Endothelial cell of umbilical vein (primary cell): ENCODE measurements at places on chromosomes 6 and 20.

DNA sequence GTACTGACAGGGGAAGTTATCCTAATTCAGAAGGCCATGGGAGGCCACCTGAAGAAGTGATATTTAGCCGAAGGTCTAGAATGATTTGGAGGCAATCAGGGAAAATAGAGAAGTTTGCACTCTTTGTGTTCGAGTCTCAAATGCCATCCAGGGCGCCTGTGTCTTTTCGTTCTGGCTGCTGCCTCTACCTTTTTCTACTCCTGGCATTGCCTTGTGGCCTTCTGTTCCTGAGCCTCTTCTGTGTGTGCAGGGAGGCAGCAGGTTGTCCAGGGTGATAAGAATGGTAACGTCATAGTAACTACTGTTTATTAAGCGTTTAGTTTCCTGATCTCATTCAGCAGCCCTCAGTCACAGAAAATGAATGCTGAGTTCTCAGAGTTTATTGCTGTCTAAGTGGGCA is 252.1 kb downstream of the FARS2 start:
- no peak for DNase-seq

DNA sequence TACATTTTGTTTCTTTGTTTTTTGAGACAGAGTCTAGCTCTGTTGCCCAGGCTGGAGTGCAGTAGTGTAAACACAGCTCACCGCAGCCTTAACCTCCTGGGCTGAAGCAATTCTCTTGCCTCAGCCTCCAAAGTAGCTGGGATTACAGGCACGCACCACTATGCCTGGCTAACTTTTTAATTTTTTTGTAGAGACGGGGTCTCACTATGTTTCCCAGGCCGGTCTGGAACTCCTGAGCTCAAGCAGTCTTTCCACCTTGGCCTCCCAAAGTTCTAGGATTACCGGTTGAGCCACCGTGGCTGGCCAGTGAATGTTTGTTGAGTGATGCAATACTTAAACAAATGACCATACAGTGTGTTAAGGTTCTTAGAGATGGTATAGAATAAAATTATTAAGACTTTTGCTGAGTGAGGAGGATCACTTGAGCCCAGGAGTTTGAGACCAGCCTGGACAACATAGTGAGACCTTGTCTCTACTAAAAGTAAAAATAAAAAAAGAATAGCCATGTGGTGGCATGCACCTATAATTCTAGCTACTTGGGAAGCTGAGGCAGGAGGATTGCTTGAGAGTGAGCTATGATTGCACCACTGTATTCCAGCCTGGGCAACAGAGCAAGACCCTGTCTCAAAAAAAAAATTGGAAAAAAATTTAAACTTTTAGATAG is 13.4 kb downstream of the CEP250 start:
- DNase-seq = no peak

DNA sequence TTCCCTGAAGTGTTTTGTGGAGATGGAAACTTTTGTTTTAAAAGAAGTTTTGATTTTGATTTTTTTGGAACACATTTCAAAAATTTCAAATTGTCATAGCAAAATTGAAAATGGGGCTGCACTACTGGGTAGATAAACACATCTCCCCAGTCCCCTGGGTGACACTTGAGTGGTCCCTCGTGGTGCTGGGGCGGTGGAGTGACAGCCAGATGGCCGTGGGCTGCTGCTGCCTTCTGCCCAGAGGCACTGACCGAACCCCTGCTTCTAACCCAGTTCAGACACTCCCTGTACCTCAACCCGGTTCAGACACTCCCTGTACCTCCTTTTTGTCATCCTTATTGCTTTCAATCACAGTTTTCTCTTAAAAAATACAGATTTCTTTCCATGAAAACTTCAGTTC is 69.9 kb upstream of the SYNJ2 start:
- no peak for DNase-seq

GRCh38 chr6:157017861-157018260 is 240.7 kb downstream of the ARID1B start:
- no peak for DNase-seq

- no peak for DNase-seq
Observed at GRCh38 chr6:83873869-83874268, 14.4 kb downstream of the CYB5R4 start.

GRCh38 chr6:31042806-31043205 is 32.5 kb downstream of the MUC22 start:
- peak; percentile 38 for DNase-seq

DNA sequence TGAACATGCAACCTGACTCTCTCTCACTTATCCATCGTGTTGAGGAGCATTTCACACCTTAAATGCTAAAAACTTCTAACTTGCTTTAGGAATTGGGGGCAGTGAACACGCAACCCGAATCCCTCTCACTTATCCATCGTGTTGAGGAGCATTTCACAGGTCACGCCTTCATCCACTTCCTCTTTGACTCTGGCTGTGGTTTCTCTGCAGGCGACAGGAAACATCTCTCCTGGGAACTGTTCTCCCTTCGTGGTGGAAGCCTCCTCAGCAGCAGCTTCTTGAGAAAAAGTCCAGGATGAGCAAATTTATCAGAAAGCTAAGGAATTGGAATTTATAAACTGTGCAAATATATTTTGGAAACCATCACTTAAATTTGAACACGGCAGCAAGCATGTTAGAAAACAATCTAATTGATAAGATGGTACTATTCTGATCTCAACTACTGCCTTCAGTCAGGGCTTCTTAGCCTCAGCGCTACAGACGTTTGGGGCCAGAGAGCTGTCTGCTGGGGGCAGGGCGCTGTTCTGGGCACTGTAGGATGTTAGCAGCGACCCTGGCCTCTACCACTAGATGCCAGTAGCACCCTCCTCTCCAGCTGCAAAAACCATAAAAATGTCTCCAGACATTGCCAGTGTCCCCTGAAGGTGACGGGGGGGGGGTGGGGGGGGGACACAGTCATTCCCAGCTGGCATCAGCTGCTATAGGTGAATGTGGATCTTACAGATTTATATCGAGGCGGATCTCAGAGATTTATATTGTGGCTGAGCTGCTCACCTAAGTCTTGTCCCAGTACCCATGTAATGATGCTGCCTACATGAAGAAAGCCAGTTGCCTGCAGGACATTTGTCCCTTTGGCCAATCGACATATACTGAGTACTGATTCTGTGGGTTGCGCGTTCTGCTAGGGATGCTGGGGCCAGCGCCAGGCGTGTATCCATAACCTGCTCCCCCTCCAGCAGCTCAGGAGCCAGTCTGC is 26.2 kb downstream of the CTCFL start:
- DNase-seq = no peak

GRCh38 chr6:4913705-4914419 is 90.0 kb downstream of the RPP40 start:
- DNase-seq = peak; percentile 64

DNA sequence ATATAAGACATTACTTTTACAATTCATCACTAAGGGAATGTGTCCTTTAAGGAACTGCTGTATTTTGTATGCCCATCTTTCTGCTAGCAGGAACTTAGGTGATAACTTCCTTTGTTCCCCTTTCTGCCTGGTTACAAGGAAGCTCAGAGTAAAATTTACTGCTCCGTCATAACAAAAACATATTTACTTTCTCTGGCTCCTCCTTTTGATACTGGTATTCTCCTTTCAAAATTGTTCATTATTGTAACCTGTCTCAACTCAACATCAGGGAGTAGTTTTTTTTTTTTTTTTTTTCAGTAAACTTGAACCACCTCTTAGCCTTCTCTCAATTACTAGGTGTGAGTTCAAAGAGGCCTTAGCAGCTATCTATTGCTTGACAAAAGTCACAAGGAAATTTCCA is 37.1 kb downstream of the RIPOR2 start:
- no peak for DNase-seq

- no peak for DNase-seq
Observed at GRCh38 chr6:4896401-4896800, 107.4 kb downstream of the RPP40 start.

- DNase-seq = no peak
Observed at GRCh38 chr6:6503191-6503590, 85.3 kb upstream of the LY86 start.

GRCh38 chr20:49513009-49513408 is 30.5 kb upstream of the KCNB1 start:
- no peak for DNase-seq

DNA sequence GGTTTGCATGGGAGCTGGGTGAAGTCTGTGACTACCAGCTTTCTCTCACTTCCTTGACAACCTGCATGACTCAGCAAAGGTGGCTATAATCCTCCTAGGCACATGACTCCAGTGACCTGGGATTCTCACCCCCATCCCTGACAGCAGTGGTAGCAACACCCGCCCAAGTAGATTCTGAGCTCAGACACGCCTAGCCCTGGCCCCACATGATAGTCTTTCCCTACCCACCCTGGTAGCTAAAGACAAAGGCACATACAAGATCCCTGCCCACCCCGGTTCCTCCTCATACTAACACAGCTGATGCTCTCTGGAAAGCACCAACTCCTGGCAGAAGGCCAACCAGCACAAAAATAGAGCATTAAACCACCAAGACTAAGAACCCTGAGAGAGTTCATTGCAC is 25.9 kb upstream of the CRISP1 start:
- no peak for DNase-seq

- DNase-seq = no peak
Observed at GRCh38 chr20:1874450-1875182, 20.6 kb upstream of the SIRPA start.

DNA sequence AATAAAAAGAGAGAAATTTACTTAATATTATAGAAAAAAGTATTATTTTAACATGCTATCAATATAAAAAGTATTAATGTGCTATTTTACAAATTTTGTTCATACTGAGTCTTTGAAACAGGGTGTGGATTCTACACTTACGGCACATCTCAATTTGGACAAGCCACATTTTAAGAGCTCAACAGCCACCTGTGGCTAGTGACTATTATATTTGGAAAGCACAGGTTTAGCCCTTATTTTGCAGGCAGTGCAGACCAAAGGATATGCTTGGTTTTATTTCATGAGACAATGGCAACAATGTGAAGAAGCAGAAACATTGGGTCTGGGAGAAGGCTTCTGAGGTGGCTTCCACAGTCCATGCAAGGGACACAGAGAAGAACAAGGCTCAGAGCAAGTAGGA is 74.6 kb downstream of the BACH2 start:
- no peak for DNase-seq

- DNase-seq = no peak
Observed at GRCh38 chr20:63323357-63323981, 30.5 kb downstream of the COL20A1 start.

GRCh38 chr6:17962436-17963031 is 24.9 kb downstream of the KIF13A start:
- no peak for DNase-seq

GRCh38 chr20:24211972-24212371 is 223.4 kb upstream of the GGTLC1 start:
- no peak for DNase-seq

DNA sequence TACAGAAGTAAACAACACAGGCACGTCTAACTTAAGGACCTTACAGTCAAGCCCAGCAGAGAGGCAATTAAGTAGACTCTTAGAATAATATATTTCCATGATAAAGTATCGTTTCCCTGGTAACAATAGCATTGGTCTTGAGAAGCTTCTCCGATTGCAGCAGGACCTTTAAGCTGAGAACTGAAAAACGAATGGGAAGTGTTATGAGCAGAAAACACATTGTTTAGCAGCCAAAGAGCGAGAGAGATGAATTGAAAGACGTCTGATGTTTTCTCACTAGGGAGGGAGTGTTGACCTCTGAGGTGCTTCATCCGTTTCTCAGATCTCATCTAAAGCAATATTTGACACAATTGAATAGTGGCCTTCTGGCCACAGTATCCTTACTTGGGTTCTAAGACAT is 855 bp downstream of the BYSL start:
- DNase-seq = no peak

DNA sequence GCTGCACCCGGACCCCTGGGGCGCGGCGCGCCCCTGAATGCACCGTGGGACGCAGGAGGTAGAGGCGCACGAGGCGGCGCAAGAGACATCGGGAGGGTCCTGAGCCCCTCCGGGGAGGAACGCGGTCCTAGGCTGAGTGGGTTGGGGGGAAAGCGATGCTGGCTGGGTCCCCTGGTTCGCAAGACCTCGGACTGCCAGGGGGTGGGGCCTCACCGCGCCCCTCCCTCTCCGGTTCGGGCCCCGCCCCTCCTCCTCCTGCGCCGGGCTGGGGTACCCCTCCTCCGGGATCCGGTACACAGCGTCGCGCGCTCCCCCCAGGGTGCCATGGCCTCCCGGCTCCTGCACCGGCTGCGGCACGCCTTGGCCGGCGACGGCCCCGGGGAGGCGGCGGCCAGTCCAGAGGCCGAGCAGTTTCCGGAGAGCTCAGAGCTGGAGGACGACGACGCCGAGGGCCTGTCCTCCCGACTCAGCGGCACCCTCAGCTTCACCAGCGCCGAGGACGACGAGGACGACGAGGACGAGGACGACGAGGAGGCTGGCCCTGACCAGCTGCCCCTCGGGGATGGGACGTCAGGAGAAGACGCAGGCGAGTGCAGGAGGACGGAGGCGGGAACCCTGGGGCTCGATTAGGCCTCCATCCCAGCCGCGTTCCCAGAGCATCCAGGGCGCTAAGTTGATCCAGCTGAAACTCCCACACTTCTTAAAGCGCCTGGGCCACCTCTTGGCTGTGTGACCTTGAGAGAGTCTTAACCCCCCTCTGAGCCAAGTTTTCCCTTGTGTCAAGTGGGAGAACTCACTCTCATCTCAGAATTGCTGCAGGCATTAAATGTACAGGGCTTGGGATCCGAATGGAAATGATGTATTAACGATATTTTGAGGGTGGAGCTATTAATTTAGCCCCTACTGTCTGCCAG is 541 bp downstream of the SNX21 start:
- DNase-seq = peak; percentile 83

DNA sequence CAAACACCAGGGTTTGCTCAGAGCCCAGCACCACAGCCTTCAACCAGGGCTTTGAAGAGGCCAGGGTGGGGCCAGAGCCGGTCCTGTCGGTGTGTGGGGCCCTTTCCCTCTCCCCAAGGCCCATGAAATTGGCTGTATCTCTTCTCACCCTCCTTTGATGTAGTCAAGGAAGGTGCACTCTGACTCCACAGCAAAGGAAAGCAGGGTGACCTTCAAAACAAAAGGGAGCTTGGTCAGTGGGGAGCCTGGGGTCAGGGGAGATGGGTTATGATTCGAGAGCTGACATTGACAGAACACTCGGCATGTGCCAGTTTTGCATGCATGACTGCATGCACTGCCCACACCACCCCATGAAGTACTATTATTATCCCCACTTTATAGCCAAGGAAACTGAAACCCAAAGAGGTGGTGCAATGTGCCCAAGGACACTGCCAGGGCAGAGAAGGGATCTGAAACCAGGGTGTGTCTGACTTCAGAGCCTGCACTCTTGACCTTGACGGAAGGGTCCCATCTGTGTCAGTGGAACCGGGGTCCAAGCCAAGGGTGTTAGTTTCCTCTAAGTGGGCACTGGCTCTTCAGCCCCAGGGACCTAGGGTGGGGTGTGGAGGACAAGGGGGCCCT is 55.4 kb downstream of the RAB44 start:
- DNase-seq = no peak

GRCh38 chr6:35665573-35665972 is 23.1 kb downstream of the FKBP5 start:
- DNase-seq = no peak

- no peak for DNase-seq
Observed at GRCh38 chr6:81793821-81794475, 41.5 kb upstream of the TENT5A start.

DNA sequence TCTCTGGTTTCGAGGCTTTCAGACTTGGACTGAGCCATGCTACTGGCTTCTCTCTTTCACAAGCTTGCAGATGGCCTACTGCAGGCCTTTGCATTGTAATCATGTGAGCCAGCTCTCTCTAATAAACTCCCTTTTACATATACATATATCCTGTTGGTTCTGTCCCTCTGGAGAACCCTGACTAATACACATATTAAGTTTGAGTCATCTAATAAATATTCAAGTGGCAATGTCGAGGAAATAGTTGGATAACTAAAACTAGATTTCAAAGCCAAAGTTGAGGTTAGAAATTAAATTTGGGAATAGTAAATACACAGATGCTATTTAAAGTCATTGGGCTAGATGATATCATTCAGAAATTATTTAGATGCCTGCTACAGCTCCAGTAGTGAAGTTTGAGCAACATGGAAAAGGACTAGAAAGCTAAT is 1343.4 kb downstream of the GRIK2 start:
- no peak for DNase-seq
